ENCODE measurements at places on chromosomes 7 and 10. TPM values are rescaled to one million over a fixed set of nuclear protein-coding genes. Genes with fewer than 3 reads are reported as not detected.

Gene CDNF
- total RNA-seq, result 0.94 TPM

Gene GPR15LG
- total RNA-seq, result not detected

- no peak for DNase-seq
Measured at GRCh38 chr7:98970805-98971204, 92.5 kb downstream of the TRRAP start.

GRCh38 chr10:14173706-14174594, 156.8 kb downstream of the FRMD4A start:
- no peak for DNase-seq

DNA sequence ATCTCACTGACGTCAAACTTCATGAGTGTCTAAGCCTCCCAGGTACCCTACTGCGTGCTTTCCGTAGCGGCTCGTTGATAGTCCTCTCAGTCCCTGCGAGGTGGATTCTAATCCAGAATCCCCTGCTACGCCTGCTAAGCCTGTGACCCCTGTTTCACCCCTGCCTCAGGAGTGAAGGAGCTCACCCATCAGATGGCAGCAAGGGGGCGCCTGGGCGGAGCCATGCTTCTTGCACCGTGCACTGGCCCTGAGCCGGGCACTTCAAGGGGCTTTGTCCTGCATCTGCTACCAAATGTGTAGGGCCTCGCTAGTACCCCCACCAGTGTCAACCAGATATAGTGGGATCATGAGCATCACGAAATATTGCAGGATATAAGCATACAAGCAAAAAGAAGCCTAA, 918 bp upstream of the STRA8 start:
- DNase-seq, result no peak

DNA sequence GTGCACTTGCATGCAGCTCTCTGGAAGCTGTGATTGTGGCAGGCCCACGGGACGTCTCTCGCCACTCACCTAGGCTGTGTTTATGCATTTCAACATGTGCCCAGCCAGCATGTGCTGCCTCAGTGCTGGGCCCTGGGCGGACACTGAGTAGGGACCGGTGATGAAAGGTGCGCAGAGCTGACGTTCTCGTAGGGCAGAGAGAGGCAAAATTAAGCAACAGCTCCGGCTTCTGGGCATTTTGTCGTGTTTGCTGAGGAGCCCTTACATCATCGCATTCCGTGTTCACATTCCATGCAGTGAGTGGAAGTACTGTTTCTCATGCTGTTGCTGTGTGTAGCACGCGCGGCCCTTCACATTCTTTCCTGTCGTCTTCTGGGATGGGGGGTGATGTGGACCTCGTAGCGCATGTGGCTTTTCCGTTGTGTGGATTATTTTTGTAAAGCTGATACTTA, 50.5 kb downstream of the PRF1 start:
- DNase-seq, result no peak

- no peak for DNase-seq
Measured at GRCh38 chr10:99654390-99655175, 4.7 kb upstream of the ENTPD7 start.

- DNase-seq, result no peak
Measured at GRCh38 chr7:128811631-128812430, 18.4 kb upstream of the FLNC start.

Measured in activated CD8-positive, alpha-beta memory T cell treated with anti-CD3 and anti-CD28 coated beads, Interleukin-2, amount 10 ng/mL, durations not matched to agents 7 days and 5 days (primary cell).